ENCODE measurements at places on chromosomes 1 and 21. TPM values are rescaled to one million over a fixed set of nuclear protein-coding genes. Genes with fewer than 3 reads are reported as not detected.

DNA sequence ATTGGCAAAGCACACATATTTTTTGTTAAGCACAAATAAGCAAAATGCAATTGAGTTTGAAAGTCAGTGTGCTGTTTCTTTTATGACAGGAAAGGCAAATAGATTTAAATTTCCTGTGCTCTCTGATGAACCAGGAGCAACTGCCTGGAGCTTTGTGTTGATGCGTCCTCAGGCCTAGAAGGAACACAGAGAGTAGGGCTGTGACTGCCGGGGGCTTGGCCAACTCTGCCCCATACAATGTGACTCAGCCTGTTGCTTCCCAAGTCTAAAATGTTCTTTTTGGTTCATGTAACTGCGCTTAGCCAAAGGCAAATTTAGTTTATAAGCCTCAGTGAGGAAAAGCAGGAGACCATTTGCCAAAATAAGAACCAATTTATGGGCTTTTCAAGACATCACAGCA, 37.5 kb downstream of the TOR1AIP2 start:
- no peak for DNase-seq

The SPAG17 gene
- total RNA-seq = not detected

DNA sequence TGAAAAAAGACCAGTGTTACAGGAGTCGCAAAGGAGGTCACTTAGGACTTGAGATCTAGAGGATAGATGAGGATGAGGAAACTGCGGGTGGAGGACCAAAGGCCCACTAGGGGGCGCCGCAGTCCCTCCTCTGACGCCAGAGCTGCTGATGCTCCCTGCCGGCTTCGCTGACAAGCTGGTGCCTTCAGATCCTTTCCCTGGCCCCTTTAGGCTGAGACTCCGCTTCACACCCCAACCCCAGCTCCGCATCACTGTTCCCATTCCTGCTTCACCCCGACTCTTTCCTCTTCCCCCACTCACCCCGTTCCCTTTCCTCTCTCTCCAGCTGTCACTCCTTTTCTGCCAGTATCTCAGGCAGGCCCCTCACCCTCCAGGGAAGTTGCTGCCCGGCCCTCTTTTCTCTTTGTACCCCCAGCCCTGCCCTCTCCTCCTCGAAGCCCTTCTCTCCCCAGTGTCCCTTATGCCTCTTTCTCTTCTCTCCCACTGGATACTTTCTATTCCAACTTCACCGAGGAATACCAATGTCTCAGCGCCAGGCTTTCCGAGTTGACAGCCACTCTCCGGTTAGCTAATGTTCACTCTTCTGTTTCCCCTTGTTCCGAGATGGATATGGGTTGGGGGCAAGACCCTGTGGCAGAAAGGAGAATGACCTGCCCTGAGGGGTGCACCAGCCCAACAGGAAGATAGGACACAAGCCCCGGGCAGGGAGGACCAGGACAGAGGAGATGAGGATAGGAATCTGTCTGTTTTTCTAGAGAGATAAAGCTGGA, 4.5 kb downstream of the KCNJ9 start:
- DNase-seq = peak; percentile 68

The COL11A1 gene
- not detected for total RNA-seq

DNA sequence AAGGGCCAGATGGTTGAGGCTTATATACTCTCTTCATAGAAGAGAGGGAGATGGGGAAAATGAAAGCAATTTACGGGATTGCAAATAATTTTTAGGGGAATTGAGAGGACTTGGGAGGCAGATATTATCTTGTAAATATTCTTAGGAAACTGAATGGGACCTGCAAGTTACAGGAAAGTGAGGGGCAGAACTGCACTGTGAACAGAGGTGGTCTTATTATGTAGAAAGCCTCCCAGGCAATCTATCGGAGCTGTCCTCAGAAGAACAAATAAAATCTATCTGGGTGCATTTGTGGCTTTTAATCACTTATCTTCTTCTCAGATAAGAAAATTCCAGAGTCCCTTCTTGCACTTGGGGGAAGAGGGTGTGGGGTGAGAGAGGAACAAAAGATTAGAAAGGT, 223.5 kb downstream of the RHOU start:
- DNase-seq = no peak

DNA sequence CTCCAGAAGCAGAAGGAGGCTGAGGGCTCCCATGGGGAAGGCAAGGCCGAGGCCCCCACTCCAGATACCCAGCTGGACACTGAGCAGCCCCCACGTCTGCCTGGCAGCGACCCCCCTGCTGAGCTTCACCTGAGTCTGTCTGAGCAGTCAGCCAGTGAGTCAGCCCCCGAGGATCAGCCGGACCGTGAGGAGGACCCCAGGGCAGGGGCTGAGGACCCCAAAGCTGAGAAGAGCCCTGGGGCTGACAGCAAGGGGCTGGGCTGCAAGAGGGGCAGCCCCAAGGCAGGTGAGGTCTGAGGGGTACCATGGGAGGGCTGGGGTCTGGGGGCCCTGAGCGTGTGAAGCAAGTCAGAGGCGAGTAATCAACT, 21.3 kb downstream of the DMBX1 start:
- no peak for DNase-seq

The ARHGEF16 gene
- 0.22 TPM for total RNA-seq

The KLHDC7A gene
- not detected for total RNA-seq
